Stimulated activated CD8-positive, alpha-beta memory T cell treated with anti-CD3 and anti-CD28 coated beads, Interleukin-7, amount 100 ng/mL, for 4 hours (primary cell): ENCODE measurements at places on chromosomes 7 and 10.
A peak's percentile ranks its signal among the peaks of the same experiment; 100 is the strongest.

DNA sequence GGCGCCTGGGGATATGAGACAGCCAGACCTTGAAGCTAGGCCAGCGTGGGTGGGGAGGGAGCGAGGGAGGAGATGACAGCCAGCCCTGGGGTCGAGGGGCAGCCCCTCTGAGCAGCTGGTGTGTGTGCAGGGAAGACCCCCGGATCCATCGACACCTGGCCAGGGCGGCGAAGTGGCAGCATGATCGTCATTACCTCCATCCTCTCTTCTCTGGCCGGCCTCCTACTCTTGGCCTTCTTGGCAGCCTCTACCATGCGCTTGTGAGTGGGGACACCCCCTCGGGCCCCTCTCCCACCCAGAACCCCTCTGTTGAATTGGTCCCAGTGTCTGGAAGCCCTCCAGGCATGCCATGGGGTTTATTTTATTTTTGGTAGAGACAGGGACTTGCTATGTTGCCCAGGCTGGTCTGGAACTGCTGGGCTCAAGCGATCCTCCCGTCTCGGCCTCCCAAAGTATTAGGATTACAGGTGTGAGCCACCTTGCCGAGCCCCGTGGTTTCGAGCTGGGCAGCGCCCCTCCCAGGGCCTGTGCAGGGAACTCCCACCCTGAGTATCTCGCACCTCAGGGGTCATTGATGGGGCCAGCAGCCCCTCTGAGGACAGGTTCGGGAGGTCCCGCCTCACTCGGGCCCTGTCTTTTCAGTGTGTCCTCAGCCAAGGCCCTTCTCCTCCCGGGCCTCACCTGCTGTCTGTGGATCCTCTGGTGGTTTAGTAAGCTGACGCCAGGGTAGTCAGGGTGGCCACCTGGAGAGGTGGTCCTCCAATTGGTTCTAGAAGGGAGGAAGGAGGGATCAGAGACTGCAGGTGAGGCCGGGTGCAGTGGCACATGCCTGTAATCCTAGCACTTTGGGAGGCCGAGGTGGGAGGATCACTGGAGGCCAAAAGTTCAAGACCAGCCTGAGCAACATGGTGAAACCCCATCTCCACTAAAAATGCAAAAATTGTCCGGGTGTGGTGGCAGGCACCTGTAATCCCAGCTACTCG, 3.8 kb downstream of the UPK3B start:
- no peak for DNase-seq

DNA sequence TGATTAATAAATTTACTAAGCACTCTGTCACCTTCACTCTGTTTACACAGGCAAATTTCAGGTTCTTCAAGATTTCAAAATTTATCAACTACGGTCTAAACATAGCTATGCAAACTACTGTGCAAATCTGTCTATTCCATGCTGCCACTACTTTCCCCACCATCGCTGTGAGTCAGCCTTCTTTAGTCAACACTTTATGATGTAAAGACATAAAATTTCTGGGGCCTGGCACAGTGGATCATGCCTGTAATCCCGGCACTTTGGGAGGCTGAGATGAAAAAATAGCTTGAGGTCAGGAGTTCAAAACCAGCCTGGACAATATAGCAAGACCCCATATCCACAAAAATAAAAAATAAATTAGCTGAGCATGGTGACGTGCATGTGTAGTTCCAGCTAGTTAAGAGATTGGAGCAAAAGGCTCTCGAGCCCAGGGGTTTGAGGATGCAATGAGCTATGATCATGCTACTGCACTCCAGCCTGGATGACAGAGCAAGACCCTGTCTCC, 42.6 kb downstream of the CNOT4 start:
- no peak for DNase-seq

- DNase-seq = no peak
Observed at GRCh38 chr10:130352291-130352645, 216.1 kb downstream of the GLRX3 start.

- DNase-seq = no peak
Observed at GRCh38 chr7:143437578-143437977, 5.7 kb upstream of the TAS2R60 start.

DNA sequence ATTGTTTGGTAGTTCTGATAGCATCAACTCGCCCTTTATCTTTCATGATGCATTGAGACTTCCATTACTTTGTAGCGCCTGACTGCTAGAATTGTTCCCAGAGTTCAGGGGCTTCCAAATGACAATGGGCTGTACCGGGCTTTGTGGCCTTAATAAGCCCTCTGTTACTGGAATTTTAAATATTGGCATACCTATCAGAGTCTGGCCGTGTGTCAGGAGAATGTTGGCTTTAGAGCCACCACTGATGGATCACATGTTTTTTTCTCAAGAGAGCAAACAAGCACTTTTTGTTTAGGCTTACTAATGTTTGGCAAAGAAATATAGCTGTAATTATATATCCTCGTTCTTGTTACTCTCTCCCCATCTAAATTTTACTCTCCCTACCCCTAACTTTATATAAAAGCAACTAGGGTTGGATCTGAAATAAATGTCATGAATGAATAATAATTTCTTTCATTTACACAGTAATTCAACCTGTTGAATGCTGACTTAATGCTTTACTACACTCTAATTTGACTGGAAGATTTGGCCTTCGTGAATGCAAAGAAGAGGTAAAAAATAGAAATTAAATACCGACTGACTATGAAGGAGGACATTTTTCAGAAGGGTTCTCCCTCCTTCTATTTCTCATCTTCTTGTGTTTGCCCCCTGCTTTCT, 396.7 kb downstream of the AUTS2 start:
- DNase-seq = no peak

DNA sequence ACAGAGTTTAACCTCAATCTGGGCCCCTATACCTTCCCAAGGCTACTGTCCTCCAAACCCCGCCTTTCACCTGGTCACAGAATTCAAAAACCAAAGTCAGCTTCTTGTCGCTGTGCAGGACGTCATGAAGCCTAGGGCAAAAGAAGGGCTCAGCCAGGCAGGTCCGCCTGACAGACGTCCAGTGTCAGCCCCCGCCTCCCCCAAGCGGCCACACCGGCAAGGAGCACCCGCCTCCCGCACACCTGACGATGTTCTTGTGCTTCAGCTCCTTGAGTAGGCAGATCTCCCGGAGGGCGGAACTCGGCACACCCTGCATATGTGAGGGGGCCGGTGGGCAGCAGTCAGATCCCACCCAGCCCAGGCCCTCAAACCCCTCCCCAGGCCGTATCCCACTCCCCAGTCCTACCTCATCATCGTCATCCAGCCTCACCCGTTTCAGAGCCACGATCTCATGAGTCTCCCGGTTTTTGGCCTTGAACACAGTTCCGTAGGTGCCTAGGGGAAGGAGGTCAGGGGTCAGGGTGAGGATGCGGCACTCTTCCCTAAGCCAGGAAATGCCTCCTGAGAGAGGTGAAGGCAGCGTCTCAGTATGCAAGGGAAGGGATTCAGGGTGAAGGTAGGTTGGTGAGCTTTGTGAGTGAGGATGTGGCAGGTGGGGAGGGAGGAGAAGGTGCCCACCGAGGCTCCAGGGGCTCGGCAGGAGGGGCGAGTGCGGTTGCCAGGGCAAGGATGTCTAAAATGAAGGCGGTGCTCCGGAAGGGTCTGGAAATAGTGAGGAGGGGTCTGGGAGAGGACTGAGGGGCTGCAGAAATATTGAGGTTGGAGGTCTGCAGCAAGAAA, 811 bp downstream of the CDK5 start:
- DNase-seq = no peak

- no peak for DNase-seq
Observed at GRCh38 chr7:158397885-158398284, 189.7 kb downstream of the PTPRN2 start.

- no peak for DNase-seq
Observed at GRCh38 chr10:7239312-7239985, 171.4 kb downstream of the SFMBT2 start.

DNA sequence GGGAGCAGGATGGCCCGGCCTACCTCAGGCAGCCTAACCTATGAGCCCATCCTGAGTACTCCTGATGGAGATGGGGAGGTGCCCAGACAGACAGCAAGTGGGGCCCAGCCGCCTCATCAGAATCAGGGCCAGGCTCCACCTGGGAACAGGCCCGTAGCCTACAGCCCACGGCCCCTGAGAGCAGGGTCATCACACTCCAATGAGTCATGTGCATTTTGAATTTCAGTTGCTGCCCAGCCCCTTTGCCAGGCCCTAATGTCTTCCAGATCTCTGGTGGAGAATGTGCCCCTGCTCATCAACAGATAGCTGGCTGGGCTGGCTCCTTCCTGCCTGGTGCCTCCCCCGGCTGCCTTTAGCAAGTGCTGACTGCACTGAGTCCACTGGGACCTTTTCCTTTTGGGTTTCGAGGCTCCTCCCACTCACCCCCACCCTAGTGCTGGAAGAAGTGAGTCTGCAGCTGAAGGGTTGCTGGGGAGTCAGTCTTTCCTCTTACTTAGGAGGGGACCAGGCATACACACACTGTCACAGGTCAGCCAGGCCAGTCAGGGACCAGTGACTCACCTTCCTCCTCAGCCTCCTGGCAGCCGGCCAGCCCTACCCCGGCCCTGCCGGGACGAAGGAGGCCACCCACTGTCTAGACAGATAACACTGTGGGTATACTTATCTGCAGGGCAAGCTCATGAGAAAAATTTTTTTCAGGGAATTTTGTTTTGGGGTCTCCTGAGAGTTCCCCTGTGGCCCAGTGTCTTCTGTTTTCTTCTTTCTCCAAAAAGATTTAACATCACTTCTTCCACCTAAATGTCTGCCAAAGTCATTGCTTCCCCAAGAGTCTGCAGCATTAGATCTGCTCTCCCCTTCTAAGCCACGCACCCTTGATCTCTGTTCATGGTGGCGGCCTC, 9.1 kb upstream of the ASIC3 start:
- peak; percentile 75 for DNase-seq

DNA sequence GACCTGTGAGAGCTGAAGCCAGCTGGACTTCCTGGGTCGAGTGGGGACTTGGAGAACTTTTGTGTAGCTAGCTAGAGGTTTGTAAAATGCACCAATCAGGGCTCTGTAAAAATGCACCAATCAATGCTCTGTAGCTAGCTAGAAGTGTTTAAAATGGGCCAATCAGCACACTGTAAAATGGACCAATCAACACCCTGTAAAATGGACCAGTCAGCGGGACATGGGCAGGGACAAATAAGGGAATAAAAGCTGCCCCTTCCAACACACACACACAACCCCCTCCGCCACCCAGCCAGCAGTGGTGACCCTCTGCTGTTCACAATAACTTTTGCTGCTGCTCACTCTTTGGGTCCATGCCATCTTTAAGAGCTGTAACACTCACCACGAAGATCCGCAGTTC, 7.1 kb downstream of the ZNF511 start:
- DNase-seq = no peak

GRCh38 chr7:114917211-114917839, 4.6 kb upstream of the MDFIC start:
- no peak for DNase-seq

GRCh38 chr7:122528879-122529481, 169.9 kb downstream of the RNF133 start:
- DNase-seq = no peak

DNA sequence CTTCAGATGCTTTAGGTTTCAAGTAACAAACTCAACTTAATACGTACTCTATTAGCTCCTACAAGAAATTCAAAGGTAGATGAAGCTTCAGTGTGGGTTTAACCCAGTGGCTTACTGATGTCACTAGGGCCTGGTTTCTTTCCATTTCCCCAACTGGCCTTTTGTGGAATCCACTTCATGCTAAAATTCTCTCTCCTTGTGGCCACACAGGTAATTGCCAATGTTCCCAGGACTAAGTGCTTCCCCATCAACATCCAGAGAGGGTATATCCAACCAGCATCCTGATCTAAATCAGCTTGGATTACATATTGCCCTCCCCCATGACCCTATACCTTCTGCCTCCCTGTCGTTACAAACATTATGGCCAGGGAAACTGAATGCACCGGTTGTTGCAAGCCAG, 10.7 kb downstream of the FBXL13 start:
- DNase-seq = no peak

DNA sequence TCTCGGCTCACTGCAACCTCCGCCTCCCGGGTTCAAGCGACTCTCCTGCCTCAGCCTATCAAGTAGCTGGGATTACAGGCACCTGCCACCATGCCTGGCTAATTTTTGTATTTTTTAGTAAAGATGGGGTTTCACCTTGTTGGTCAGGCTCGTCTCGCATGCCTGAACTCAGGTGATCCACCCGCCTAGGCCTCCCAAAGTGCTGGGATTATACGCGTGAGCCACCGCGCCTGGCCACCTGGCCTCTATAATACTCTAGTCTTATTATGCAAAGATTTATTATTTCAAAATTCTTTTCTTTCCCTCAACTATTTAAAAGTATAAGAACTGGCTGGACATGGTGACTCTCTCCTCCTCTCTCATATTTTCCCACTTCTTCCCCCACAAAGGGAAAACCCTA, 30.0 kb upstream of the C1GALT1 start:
- DNase-seq = no peak
